ENCODE measurements at places on chromosomes 3 and 15.

- DNase-seq = no peak
Measured at GRCh38 chr3:13462125-13462629, 17.9 kb upstream of the HDAC11 start.

DNA sequence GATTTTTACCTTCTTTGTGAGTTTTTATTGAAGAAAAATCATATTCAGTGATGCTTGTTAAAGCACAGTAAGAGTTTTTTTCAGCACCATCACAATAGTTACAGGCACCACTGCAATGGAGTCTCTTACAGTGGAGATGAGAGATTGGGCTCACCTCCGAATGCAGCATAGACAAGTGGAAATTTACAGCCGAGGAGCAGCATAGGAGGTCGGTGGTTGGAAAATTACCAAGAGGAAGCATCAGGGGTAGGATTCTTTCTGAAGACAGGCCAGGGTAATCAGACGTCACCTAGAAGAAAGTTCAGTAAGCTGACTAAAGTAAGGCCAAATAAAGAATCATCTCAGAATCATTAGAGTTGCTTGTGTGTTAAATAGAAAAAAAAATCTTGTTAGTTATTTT is 491.6 kb downstream of the RBMS3 start:
- no peak for DNase-seq

DNA sequence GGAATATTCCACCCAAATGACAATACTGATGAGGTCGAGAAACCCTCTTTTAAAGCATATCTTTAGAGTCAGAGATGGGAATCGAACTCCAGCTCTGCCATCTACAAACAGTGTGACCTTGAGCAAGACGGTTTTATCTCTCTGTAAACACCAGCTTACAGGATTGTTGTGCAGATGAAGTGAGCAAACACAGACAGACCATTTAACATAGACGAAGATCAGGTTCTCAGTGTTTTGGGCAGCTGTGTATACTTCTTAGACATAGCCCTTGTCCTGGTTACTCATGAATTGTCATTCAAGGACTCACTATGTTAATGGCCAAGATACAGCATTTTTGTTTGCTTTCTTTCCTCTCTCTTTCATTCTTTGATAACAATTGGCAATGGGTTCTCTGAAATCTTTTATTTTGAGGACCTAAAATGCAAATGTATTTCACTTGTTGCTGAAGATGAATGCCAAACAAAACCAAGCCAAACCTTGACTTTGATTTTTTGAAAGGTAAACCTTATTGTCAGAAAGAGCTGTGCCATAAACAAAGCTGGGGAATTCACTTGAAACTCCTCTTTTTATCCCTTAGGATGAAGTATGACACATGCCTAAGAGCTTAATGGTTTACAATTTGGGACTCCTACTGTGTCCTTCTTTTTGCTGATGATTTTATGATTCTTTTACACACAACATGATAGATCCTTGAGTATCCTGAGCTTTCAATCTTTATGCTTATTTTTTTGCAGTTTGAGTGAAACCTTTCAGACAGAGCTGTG is 250.0 kb upstream of the PDZRN3 start:
- DNase-seq = no peak

- no peak for DNase-seq
Measured at GRCh38 chr3:175222356-175222755, 363.2 kb downstream of the NAALADL2 start.

- no peak for DNase-seq
Measured at GRCh38 chr15:66187271-66187670, 66.3 kb downstream of the MEGF11 start.

DNA sequence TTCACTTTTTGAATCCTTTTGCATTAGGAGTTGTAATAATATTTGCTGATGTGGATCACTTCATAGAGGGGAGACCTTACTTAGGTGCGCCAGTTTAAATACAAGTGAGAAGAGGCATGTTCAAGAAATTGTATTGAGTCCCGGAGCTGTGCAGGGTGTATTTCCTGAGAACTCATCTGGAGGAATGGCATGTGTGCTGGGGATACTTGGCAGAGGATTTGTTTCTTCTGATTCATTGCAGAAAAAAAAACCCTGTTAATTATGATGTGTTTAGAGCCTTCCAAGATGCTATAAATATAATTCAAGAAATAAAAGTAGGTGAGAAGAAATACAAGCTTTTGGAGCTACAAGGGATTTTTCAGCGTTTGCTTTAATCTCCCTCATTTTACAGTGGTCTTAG is 97.6 kb downstream of the TPRG1 start:
- DNase-seq = no peak

- no peak for DNase-seq
Measured at GRCh38 chr3:197335428-197336132, 37.2 kb upstream of the DLG1 start.

DNA sequence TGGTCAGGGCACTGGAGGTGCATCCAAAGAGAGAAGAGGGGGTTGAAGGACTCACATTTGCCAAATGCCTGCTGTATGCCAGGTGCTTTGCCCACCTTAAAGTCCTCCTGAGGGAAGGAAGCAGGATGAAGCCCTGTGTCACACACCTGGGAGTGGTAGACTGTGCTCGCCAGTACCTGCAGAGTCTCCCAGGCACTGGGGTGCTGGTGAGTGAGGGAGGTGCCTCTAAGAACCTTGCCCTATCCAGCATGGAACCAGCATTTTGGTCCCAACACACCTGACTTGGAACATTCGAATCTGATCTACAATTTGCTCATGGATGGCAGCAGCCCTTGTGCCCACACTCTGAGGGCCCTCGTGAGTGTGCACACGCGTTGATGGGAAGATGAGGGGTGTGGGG is 76.7 kb downstream of the SEC22A start:
- no peak for DNase-seq

GRCh38 chr3:34972481-34972880 is 666.8 kb upstream of the ARPP21 start:
- DNase-seq = no peak

DNA sequence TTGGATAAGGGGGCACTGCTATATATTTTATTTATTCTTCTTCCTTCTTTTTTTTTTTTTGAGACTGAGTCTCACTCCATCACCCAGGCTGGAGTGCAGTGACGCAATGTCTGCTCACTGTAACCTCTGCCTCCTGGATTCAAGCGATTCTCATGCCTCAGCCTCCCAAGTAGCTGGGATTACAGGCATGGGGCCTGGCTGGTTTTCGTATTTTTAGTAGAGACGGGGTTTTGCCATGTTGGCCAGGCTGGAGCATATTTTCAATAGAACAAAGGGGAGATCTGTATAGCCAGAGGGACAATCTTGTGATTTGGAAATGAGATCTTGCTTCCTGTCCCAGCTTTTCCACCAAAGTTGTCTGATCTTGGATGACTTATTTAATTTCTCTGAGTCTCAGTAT is 133.1 kb upstream of the ABHD17C start:
- no peak for DNase-seq

- DNase-seq = peak; percentile 18
Measured at GRCh38 chr3:23438657-23439056, 235.5 kb downstream of the UBE2E2 start.

DNA sequence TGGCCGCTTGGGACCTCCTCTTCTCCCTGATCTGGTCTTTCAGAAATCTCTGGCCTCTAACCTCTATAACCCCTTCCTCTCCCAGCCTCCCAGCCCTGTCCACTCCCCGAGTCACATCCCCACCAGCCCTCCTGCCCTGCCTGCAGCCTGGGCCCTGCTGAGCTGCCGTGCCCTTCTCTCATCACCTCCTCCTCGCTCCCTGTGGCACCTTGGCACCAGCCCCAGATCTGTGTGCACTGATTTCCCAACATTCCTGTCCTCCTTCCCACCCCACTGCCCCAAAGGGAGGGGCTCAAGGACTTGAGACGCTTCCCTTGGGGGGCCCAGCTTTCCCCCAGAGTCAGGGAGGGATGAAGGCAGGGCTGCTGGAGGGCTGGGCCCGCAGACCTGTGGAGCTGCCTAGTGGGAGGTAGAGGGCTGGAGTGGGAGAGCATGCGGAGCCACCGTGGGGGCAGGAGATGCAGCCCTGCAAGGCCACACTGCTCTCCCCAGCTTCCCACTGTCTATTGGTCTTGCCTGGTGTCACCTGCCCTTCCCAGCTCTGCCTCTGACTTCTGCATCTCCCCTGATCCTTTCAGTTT is 42.7 kb downstream of the EXOG start:
- no peak for DNase-seq

GRCh38 chr15:85725564-85725963 is 69.2 kb downstream of the KLHL25 start:
- no peak for DNase-seq

DNA sequence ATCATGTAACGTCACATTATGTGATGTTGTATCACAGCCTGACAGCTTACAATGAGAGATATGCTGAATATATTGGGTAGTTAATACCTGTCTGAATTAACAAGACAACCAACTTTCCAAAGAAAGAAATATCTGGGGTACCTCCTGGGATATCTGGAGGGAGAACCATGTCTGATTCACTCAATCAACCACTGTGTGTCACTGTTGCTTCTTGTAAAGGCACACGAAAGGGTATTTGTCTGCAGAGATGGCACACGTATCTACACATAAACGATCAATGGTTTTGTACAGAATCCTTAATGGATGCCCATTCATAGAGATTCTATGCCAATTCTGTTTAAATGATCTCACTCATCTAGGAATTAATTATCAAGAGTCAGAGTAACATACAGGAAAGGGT is 252.1 kb upstream of the TMCO5A start:
- no peak for DNase-seq

- no peak for DNase-seq
Measured at GRCh38 chr3:63918321-63918720, 6.1 kb upstream of the SCAANT1 start.

GRCh38 chr3:144491333-144491732 is 519.7 kb downstream of the DIPK2A start:
- DNase-seq = no peak

GRCh38 chr3:14139771-14140170 is 14.9 kb downstream of the TMEM43 start:
- DNase-seq = no peak

DNA sequence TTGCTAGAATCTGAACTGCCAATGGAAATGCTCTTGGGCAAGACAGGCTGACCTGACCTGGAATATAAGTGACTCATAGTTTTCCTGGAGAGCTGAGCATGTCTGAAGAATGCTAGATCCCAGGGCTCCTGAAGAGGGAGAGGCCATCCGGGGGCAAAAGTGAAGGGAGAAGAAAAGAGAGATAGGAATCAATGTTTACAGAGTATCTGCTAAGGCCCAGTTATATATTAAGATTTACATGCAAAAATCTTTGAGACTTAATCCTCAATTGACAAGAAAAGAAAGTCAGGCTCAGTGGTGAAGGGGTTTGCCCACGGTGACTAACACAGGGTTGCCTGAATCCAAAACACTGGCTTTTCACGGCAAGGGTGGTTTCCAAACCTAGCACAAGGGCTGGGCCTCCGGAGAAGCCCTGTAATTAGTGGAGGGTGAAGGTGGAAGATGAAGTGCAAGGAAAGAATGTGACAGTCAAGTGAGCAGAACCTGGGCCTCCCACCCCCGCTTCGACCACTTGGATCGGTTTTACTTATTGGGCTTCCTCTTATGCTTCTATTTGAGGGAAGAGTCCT is 91.7 kb upstream of the FGF12 start:
- DNase-seq = peak; percentile 77

DNA sequence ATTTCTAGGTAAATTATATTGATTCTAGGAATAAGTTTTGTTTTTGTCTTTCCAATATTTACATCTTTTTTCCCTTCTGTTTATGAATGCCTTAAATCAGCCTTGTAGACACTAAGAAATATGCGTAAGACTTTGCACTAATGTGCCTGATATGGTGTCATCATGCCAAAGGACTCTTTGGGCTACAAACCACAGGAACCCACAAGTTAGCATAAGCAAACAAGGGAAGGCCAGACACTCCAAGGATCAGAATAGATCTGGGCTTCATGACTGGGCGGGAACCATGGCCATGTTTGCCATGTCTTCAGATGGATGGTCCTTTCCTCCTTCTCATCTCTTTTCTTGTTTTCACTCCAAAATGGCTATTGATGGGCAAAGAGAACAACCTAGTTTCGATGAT is 242.2 kb upstream of the CHRNA7 start:
- no peak for DNase-seq

DNA sequence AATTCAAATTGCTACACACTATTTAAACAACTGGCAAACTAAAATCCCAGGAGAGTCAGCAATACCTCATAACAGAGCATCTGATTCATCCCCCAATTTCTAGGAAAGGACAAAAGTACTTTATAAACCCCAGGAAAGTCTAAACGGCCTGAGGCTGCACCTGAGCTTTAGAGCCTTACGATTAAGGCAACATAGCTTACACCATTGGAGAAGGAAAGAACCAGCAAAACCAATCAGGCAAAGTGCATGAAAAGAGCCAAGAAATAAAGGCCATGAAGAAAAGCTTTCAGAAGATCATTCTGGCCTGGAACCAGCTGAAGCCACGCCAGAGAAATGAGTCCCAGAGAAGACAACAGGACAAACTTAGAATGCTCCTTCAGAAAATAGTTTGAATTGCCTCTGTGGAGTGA is 48.1 kb downstream of the PTPN9 start:
- no peak for DNase-seq

GRCh38 chr3:58994746-58995330 is 55.0 kb downstream of the CFAP20DC start:
- peak; percentile 67 for DNase-seq

GRCh38 chr3:9795207-9795606 is 2.3 kb downstream of the ARPC4 start:
- DNase-seq = no peak

DNA sequence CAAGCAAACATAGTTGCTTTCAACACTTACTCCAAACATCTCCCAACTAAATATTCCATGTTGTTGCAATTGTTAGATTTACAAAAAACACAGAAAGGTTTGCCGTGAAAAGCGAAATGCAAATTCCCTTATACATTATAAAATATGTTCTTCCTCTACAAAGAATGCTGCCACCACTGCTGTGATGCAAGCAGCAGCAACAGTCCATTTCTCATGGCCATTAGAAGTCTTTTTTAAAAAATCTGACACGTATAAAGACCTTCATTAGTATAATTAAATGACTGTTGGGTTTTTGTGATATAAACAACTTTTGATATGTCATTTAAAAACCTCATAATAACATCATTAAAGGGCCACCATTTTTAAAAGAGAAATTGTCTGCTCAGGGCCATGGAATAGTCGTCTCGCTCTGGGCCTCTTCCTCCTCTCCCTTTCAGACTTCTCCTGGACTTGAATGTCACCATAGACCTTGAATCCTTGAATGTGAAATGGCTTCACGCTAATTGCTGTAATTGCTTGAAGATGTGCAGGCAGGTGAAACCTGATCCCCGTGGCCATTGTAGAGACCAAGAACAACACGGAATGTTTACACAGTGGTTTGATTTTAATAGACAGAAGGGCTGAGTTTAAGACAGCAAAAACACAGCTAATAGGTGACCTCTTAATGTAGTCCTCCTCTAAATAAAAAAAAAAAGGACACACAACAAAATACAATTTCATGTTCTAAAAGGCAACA is 450.4 kb downstream of the FOXP1 start:
- no peak for DNase-seq
